ENCODE measurements at places on chromosomes 6 and 20.
A peak's percentile ranks its signal among the peaks of the same experiment; 100 is the strongest.

DNA sequence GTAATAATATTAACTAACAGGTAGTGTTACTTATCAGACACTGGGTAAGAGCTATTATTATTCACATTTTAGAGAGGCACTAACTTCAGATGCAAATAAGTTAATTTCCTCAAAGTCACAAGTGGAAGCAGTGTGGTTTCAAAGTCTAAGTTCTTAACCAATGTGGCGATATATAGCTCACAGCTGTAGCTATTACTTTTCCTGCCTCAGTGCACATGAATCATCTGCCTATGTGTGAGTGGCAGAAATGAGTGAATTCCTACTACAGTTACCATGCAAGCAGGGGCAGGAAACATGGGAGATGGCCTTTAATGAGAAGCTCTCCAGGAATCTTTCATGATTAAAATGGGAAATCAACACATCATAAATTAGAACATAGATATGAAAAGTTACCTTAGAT, 126.2 kb upstream of the EYA4 start:
- DNase-seq, result no peak

DNA sequence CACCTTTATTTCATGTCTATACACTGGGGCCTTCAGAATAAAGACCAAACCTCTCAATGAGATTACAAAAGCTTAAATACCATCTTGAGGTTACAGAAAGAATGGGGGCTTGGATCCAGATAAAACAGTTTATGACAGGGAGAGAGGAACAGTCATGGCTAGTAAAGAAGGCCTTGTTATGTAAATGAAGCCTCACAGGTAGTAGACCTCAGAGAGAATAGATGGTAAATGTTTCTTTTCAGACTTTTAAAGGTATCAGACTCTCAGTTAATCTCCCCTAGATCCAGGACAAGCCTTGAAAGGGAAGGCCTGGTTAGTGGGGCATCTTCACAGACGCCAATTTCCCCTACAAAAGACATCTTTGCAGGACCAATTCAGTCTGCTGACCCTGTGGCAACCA, 1325.6 kb downstream of the HACE1 start:
- DNase-seq, result no peak

- DNase-seq, result no peak
Measured at GRCh38 chr20:4873396-4873795, 127.9 kb downstream of the SLC23A2 start.

GRCh38 chr6:74925683-74926082, 280.2 kb downstream of the COL12A1 start:
- no peak for DNase-seq

DNA sequence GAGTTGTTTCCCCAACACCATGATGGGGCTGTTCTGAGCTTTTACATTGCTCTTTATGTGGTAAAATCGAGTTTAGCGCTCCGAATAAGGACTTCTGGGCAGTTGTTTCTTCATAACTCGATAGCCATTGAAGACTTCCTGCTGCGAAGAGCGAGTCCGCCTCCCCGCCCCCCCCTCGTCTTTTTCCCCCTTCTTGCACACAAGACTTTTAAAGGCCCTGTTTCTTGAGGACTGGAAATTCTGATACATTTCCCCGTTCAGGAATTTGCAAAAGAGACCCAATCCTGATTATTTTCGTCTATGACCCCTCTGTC, 1.5 kb upstream of the CITED2 start:
- no peak for DNase-seq

- no peak for DNase-seq
Measured at GRCh38 chr20:24850176-24850575, 98.9 kb upstream of the CST7 start.

GRCh38 chr6:150617496-150618460, 18.1 kb downstream of the PLEKHG1 start:
- DNase-seq, result no peak

DNA sequence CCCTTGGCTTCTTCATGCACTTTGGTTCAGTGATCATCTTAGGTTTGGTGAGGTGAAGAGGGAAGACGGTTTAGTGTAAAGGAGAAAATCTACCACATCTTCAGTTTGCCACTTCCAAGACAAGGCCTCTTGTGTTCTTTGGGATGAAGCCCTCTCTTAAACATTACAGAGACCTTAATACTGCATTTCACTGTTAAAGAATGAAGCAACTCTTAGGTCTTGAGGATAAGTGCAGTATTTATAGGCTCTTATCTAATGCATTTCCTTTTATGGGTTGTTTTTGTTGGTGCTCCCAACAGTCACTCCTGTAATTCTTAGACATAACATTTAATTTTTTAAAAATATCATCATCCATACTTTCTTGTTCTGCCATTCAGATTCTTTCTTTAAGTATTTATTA, 139.9 kb upstream of the LAMP5 start:
- DNase-seq, result no peak

DNA sequence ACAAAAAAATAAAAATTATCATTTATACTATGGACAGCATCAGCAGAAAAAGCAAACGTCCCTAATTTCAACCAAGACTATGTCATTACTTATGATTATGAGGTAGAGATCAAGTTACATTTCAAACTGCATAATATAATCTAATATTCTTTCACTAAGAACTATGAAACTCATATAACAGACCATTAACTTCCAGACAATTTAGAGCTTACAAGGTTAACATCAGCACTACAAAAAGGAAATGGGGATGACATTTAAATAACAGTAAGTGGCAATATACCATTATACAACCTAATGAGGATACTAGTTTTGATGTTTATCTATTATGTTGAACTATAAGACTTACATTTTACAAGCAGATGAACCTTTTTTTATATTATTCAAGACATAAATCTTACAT, 261.0 kb upstream of the THEMIS start:
- no peak for DNase-seq

GRCh38 chr20:3887876-3888620, 1.1 kb upstream of the PANK2 start:
- no peak for DNase-seq

DNA sequence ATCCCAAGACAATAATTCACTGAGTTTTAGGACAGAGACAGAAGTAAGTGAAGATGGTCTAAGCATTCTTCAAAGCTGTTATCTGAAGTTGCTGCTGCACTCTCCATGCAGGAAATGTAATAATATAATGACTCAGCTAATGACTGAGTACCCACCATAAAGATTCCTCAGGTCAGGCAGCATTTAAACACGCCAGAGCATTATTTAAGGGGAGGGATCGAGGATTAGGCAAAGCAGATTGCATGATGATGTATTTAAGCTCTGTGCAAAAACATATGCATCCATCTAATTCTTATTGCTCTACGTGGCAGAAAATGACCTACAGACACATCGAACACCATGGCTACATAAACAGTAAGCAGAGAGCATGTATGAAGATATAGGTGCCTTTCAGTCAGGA, 216.4 kb downstream of the UNC5CL start:
- DNase-seq, result no peak

DNA sequence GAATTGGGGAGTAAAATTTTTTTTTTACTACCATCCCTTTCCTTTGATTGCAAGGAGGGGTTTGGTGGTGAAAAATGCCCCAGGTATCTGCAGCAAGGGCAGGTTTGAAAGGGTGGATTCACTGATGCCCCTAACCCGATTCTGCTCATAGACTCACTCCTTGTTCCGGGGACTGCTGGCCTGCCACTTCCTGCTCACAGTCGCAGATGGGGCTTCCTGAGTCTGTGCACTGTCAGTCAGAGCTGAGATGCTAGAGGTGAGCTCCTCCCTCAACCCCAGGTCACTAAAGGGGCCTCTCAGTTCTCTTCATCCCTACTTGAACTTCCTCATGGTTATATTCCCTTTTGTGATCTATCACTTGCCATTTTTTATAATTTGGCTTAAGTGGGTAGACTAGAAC, 357.9 kb downstream of the FARS2 start:
- DNase-seq, result no peak

DNA sequence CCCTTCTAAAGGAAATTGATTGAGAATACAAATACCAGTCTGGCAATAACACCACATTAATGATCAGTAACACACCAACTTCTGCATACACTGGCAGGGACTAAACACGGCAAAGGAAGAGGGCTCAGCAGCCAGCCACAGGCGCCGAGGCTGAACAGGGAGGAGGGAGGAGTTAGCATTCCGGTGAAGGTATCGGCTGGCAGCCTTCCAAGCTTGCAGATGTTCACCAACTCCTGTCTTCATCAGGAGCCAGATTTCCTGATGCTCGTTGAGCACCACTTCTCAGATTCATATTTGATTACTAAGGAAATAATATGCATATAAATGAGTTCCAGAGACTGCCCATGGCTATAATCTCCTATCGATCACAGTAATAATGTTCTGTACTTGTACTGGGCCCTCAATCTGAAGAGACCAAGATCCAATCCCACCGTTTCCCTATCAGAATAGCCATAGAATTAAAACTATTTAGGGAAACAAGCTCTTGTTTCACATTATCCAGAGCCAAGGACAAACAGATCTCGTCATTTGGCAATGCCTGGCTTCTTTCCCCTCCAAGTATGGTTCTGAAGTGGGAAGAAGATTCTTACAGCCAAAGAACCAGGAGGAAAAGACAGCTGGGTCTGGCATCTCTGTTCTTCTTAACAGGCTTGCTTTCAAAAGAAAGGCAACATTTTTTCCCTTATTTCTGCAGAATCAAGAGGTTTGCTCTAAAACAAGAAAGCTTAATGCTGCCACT, 42.2 kb downstream of the GFOD1 start:
- DNase-seq, result peak; percentile 52

- no peak for DNase-seq
Measured at GRCh38 chr20:48339190-48339985, 488.4 kb downstream of the PREX1 start.

DNA sequence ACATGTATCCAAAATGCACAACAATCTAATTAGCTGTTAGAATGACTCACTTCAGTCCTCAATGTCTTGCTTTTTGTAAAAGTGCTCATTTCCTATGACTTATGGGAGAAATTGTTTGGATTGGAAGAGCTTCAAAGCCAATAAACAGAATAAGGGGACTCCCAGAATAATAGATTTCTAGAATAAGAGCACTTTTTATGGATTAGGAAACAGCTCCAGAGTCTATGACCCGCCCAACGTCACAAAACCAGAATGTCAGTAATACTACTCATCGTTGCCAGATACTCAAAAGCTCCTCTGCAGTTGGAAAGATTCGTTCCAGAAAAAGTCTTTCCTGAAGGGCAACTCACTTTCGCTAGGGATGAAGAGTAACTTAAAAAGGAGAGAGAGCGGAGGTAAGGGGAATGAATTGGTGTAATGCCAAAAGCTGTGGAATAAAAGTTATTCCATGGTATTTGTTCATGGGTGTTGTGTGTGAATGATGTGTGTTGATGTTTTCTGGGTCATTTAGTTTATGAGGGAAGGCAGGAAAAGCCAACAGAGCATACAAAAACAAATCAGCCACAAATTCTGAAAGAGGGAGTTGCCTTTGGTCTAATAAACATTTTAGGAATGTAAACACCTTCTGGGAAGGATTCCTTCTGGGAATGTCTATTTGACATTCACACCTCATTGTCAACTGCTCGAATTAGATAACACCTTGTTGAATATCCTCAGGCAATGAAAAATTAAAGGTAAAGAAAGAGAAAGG, 64.6 kb downstream of the SYNE1 start:
- DNase-seq, result no peak

DNA sequence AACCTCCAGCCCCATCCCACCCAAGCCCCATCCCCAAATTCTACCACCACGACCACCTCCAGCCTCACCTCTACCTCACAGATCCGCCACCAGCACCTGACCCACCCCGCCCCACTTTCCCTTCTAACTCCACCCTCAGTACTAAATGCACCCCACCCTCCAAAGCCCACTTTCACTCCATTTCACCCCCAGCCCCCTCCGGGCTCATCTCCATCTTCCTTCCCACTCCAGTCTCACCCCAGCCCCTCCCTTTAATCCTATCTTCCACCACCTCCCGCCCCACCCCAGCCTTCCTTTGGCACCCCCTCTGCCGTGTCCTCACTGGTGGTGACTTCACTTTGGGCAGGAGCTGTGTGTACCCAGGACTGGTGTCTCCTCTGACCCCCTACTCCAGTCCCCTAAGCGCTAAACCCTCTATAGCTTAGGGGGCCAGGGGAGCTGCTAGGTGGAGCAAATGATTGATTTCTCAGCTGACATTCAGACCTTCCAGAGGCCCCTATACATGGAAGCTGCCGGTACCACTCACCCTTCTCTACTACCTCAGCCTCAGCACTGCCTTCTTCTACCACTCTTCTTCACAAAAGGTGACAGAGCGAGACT, 2.8 kb upstream of the NSFL1C start:
- DNase-seq, result no peak

- DNase-seq, result no peak
Measured at GRCh38 chr20:7358670-7359069, 581.6 kb downstream of the HAO1 start.

DNA sequence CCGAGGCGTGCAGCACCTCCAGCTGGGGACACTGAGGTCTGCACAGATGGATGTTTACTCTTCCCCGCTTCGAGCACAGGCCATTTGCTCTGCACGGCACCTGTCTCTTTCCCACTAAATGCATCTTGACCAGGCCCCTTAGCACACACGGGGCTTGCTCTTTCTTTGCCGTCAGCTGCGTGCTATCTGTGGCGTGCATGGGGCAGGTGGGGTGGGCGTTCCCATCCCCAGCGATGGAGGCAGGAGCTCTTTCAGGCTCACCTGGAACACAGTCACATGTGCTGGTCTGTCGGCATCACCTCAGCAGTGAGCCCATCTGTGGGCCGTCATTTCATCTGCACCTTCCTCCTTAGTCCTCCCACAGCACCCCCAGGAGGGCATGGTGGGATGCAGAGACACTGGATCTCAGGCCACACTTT, 35.1 kb downstream of the RBM38 start:
- no peak for DNase-seq

DNA sequence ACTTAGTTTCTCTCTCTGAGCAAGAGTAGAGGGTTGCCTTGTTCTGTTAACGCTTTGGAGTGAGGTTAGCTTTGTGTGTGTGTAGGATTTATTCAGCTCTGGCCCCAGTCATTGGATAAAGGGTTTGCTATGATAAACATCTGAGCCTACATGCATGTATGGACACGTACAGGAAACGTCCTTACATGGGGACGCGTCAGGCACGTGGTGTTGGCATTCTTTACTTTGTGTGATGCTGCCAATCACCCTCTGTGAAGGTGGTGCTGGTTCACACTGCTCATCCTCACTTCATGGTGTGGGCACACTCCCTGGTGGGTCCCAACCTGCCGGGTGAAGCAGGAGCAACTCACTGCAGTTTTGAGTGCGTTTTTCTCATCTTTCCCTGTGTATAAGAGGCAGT, 53.4 kb upstream of the CD93 start:
- DNase-seq, result no peak

DNA sequence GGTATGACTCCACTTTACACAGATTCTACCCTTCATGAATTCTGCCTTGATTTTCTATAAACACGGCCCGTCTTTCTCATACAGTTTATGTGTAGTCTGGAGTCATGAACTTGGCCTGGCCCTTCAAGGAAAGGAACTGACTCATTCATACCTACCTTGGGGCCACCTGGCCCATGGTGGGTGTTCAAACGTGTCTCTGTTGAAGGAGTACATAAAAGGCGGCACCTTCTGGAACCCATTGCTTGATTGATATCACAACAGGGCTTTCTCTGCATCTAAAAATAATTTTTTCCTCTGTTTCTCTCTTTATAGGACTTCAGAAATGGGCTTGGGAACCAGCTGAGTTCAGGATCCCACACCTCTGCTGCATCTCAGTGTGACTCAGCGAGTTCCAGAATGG, 363.0 kb upstream of the SOX4 start:
- DNase-seq, result no peak

- DNase-seq, result no peak
Measured at GRCh38 chr6:105321207-105321606, 81.7 kb downstream of the PREP start.

Measured in Ammon's horn (tissue), 1 donor.